ENCODE measurements at places on chromosomes 11 and 22. TPM values are rescaled to one million over a fixed set of nuclear protein-coding genes. Genes with fewer than 3 reads are reported as not detected.

DNA sequence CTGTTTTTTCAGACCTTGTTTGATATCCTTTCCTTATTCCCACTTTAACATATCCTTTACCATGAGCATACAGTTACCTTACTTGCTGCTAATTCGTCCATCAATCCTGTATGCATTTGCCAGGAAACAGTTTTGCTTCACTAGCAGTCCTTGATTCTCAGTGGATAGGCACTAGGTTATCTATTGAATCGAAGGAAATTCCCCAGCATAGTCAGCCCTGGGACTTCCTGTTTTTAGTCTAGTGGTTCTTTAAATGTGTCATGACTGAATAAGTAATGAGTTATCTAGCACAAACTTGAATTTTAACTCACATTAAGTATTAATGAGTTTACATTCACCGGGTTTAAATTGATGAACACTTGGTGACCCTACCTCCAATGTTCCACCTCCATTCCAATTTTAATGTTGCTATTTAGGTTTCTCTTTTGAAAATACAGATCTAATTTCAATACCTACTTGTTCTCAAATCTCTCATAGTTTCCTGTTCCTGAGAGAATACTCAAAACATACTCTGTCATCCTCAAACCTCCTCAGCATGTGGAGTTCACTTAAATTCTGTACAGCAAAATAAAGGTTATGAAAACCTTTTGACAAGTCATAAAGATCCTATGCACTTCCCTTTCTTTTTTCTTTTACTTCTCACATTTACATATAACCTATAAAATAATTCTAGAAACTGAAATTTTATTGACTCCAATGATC, 1375.1 kb upstream of the TENM4 start:
- no peak for DNase-seq

Gene FOLR2
- total RNA-seq: 20.9 TPM

Gene RBM14
- total RNA-seq: 37.9 TPM

GRCh38 chr22:41367039-41367679, 14.6 kb upstream of the TEF start:
- DNase-seq: peak; percentile 98

Gene ANO1
- total RNA-seq: 7.7 TPM

Gene TMPRSS5
- 0.47 TPM for total RNA-seq

GRCh38 chr11:78845496-78845895, 270.8 kb upstream of the NARS2 start:
- no peak for DNase-seq

Gene DENND6B
- 1.2 TPM for total RNA-seq

Gene MYRF
- total RNA-seq: 0.14 TPM

Gene LARGE2
- total RNA-seq: not detected

DNA sequence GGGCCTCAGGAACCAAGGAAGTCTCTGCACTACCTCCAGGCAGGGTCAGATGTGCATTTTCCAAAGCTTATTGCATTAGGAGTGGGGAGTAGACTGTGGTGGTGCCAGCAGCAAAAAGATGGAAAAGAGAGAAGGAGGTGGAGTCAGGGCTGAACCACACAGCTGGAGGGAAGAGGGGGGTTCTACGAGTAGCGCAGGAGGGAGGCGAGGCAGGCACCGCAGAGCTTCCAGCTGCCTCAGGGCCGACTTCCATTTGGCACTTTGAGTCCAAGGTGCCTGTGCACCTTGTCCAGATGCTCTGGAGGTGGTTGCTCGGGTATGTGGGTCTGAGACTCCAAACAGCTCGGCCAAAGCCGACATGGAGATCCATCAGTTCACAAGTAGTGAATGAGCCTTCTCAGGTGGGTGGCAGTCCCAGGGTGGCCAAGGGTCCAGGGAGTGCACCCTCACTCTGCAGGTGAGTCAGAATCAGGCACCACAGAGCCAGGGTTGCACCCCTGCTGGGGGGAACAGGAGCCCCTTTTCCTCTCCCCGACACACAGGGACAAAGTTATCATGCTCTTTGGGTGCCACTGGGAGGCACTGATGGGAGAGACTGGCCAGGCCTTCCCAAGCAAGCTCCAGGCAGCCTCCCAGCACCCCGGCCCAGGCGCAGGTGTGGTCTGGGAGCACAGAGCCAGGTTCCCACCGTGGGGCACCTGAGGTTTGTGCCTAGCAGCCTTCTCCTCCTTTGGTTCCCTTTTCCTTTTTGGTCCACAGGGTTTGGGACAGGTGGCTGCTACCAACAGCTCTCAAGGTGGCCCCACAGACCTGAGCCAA, 30.2 kb downstream of the GGT5 start:
- DNase-seq: no peak

- DNase-seq: no peak
Measured at GRCh38 chr11:575313-575995, 816 bp upstream of the PHRF1 start.

Gene POTEH
- not detected for total RNA-seq

GRCh38 chr11:44873537-44873936, 77.1 kb downstream of the TP53I11 start:
- no peak for DNase-seq

DNA sequence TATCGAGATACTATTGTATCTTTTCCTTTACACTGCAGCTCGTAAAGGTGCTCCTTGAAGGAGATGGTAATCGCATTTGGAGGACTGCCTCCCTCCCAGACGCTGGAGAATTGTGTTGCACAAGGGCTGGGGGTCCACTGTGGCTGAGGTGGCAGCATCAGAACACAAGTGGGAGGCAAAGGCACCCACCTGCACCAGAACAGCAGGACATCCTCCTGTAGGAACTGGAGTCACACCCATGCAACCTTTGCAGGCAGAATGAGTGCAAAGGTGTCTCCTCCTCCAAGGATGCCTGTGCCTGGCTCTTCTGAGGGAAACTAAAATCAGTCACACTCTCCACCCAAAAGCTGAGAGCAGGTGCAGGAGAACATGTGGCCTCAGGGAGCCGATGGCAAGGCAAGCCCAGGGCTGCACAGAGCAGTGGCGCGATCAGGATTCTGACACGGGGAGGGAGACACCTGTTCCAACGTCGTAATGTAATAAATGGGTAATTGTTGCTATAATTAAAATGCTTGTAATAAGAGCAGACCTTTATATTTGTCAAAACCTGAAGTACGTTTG, 1501.4 kb downstream of the TBC1D22A start:
- DNase-seq: no peak

Gene CSTPP1
- total RNA-seq: 12.9 TPM

Gene KLHDC7B
- total RNA-seq: not detected

DNA sequence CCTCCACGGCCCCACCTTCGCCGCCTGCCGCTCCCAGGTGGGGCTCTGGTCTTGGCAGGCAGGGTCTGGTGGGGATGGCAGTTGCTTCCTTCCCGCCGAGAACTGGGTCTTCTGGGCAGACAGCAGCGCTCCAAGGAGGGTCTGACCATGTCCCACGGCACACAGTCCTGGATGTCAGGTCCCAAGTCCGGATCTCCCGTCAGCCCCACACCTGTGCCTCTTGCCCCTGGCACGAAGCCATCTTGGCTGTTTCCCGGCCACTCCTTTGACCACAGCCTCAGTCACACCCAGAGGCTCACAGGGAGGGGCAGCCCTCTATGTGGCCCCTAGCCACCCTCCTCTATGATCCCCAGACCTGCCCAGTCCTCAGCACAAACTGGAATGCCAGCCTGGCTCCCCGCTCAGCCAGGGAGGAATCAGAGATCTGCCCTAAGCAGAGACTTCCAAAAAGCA, 14.3 kb downstream of the MUC5B start:
- DNase-seq: no peak

- DNase-seq: no peak
Measured at GRCh38 chr11:78737301-78737700, 162.6 kb upstream of the NARS2 start.

DNA sequence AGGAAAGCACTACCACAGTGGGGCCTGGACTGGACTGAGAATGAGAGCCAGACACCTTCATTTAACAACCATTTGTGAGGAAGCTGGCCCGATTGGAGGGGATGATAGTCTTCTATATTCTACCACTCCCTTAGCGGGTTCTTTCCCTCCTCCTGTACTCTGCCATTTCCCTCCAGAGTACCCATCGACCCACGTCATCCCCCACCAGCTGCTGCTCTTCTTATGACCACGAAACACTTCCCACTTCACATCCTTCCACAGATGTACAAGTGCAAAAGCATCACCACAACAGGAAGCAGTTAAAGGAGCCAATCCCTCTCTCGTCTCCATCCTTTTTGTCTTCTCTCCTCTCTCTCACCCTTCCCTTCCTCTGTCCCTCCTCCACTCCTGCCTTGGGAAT, 18.0 kb upstream of the UBASH3B start:
- no peak for DNase-seq

Gene NTM
- total RNA-seq: 1.0 TPM

DNA sequence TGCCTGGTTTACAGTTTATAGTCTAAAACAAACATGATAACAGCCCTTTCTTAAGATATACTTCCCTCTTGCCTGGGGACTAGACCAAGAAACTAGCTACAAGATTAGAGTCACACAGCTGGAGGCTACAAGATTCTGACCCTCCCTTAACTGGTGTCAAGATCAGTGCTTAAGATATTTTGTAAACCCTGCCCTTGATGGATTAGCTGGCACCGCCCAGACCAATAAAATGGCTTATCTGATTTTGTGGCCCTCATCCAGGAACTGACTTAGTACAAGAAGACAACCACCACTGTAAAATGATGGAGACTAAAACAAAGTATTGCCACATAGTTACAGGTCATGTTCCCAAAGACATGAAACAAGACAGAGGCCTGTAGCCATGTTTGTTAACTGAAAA, 53.4 kb downstream of the FAM181B start:
- DNase-seq: no peak

Gene PACSIN2
- total RNA-seq: 64.8 TPM

- no peak for DNase-seq
Measured at GRCh38 chr22:49367041-49367697, 460.5 kb downstream of the BRD1 start.

GRCh38 chr11:121743285-121743684, 290.5 kb upstream of the SORL1-AS1 start:
- DNase-seq: no peak

Gene TTLL1
- total RNA-seq: 8.5 TPM

DNA sequence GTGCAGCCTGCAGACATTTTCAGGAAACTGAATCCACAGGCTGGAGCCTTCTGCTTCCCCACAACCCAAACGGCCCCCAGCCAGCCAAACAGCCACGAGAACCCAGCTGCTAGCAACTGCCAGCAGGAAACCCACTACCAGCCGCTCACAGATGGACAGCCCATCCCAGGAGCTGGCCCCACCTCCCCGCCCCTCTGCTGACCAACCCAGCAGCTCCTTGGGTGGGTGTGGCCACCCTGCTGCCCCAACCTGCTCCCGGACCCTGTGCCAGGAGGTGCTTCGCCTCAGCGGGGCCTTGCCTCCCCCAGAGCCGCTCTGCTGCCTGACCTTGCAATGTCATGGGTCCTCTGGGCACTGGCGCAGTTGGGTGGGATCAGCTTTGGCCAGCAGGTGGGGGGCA, 8.2 kb upstream of the CCDC188 start:
- DNase-seq: no peak

DNA sequence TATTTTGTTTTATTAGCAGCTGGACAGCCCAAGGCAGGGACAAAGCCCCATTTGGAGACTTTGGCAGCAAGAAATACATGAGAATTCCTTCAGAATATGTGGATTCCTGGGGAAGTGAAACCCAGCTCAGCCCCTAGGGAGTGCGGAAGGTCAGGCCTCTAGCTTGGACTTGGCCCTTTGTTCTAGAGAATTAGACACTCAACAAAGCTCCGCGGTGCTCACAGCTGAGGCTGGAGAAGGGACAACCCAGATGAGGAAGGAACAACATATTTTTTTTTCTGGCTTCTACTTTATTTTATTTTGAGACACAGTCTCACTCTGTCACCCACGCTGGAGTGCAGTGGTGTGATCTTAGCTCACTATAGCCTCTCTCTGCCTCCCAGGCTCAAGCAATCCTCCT, 44.7 kb upstream of the SEPTIN5 start:
- peak; percentile 59 for DNase-seq

- DNase-seq: no peak
Measured at GRCh38 chr11:130798280-130798679, 118.0 kb downstream of the SNX19 start.

Gene NAALAD2
- 0.60 TPM for total RNA-seq

DNA sequence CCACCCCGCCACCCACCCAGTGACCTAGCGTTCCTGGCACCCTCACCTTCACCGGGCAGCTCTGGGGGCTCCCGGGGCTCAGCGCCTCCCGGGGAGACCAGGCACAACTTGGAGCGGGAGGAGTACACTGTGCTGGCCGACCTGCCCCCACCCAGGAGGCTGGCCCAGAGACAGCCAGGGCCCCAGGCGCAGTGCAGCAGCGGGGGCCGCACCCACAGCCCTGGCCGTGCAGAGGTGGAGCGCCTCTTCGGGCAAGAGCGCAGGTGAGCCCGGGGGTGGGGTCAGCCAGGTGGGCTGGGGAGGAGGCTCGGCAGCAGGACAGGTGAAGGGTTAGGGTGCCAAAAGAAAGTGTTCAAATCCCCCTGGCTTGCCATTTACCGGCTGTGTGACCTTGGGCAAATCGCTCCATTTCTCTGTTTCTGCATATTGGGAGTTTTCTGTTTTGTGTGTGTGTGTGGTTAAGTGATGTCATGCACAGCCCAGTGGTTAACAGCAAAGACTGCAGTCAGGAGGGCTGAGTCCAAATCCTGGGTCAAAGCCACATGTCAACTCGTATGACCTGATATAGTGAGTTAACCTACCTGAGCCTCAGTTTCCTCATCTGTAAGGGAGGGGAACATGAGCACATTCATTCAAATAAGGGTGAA, 29.5 kb downstream of the TRIOBP start:
- DNase-seq: no peak

DNA sequence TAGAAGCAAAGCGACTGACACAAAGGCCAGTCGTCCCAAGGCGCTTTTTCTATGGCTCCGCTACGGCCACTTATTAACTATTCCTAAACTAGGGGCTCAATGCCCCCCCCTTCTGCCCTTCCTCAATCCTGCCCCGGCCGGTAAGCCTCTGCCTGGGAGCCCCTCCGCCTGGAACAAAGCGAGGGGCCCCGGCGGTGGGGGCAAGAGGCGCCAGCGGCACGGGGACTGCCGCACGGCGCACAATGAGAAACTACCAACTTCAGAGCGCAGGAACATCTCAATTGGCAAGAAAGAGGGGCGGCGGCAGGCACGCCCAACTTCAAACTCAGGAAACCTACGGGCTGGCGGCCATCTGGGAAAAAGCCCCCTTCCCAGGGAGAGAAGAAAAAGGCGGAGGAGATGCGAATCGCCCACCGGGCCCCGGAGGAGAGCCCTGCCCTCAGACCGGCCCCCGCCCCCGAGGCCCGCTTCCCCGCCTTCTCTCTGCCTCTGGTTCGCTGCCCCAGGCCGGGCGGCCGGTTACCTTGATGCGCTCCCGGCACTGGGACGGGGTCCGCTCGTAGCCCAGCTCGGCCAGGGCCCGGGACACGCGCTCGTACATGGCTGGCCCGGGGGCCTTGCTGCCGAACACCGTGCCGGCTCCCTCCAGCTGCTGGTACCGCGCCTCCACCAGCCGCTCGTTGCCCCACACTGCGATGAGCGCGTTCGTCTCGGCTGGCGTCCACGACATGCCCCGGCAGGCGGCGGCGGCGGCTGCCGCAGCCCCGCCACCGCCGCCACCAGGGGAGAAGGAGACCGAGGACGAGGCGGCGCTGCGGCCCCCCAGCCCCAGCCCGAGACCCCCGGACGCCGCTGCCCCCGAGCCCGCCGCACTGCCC, 619 bp downstream of the MSANTD2 start:
- DNase-seq: peak; percentile 22

Measured in left ventricle myocardium inferior (tissue), 1 donor.